ENCODE measurements at places on chromosomes 1 and 21. TPM values are rescaled to one million over a fixed set of nuclear protein-coding genes. Genes with fewer than 3 reads are reported as not detected.

Gene LRRC42
- total RNA-seq, result 82.7 TPM

DNA sequence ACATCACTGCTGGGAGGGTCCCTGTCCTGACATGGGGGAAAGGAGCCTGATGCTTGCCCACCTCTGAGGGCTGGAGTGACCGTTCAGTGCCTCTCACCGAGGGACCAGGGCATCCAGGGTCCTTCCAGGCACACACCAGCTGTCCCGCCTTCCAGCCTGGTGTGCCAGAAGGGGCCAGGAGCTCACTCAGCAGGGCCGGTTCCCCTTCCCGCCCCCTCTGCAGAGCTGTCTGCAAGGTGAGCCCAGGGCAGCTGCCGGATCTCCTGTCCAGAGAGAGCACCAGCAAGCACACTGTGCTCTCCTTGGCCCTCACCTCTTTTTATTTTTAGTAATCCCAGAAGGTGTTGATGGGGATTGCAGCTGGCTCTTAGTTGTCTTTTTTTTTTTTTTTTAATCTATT lies 16.9 kb downstream of the H6PD start:
- DNase-seq, result no peak

Gene DUSP12
- total RNA-seq, result 23.6 TPM

DNA sequence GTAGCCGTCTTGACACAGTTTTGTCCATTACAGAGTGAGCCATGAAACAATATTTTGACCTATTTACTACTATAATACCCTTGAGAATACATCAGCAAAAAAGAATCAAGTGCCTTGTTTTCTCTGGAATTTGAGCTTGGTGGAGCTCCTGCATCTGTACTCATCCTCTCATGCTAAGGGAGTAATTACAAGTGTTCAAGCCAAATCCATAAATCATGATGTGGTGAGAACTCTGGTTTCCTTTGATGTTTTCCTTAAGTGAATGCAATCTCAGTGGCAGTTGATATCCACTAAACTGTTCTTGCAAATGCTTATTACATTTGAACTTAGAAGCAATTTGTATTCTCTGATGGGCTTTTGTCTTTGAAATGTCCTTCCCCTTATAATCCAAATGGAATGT lies 824.6 kb upstream of the TMPRSS15 start:
- DNase-seq, result no peak
